ENCODE measurements at places on chromosomes 2 and 18. TPM values are rescaled to one million over a fixed set of nuclear protein-coding genes. Genes with fewer than 3 reads are reported as not detected.

The ACMSD gene
- not detected for total RNA-seq

The VSNL1 gene
- not detected for total RNA-seq

The TNFAIP6 gene
- total RNA-seq: not detected

The NETO1 gene
- total RNA-seq: not detected

The CIB4 gene
- not detected for total RNA-seq

The MPHOSPH10 gene
- total RNA-seq: 36.7 TPM

The REG1B gene
- total RNA-seq: not detected

The AFG3L2 gene
- 40.4 TPM for total RNA-seq

Measured in CD4-positive, alpha-beta T cell (primary cell).